ENCODE measurements at places on chromosomes 5 and 9. TPM values are rescaled to one million over a fixed set of nuclear protein-coding genes. Genes with fewer than 3 reads are reported as not detected.

GRCh38 chr9:86353655-86354010 is 577 bp downstream of the TUT7 start:
- DNase-seq: peak; percentile 34

DNA sequence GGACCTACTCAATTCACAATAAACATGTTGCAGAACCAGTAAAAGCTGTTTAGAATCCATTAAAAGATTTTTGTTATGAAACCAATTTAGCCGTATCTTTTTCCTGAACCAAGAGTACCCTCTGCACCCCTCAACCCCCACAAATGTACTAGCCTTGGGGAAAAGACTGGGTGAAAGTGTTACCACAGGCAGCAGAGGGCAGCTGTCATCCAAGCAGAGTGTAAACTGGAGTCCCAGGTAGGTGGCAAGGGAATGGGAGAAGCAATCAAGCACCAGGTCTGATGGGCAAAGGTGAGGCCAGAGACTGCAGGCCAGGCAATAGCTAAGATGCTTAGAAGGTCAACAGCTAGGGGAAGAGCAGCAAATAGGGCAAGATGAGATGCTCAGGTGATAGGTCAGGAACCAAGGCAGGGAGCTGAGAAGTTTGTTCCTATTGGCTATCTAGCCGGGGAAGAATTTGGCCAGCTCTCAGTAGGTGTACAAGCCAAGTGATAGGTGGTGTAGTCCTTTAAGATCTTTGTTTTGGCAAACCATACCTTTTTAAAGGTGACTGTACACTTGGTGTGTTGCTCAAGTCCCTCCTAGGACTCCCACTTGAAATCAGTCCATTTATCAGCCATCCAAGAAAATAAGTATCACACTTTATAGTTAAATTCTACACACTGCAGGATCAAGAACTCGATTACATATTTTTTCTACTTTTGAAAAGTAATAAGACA is 77.8 kb upstream of the CCDC112 start:
- DNase-seq: peak; percentile 62

Gene GKAP1
- 5.9 TPM for total RNA-seq

Gene DAPK1
- total RNA-seq: 166 TPM

Gene PCDHB7
- 0.37 TPM for total RNA-seq

Gene SLC46A2
- not detected for total RNA-seq

DNA sequence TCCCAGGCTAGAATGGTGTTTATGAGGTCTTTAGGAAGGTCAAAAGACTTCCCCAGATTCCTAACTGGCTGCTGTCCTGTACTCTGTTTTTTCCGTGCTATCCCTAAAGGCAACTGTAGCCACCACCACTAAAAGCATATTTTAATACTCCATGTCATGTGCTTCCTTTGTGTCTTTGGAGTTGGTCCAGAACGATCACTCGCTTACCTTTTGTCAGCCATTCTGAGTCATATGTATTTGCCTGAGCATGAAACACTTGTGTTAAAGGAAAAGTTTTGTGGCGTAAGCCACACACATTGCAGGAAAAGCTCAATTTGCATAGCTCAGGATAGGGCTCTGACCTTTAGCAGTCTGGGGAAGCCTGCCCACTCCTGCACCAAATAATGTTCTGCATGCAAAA is 299.6 kb downstream of the NTRK2 start:
- DNase-seq: no peak

DNA sequence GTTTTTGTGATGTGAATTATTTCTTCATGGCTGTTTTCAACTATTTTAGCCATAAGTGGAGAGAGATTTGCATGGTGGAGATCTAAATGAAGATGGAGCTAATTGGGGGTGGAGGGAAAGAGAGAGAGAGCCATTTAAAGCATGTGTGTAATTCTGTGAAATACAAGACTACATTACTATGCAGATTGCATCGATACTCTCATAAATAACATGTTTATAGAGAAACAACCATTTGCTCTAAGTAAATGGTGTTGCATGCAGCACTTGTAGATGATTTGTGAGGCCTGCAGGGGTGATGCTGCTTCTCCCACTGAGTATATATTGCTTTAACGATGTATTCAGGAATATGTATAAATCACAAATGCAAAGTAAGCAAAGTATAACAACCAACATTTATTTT is 270.2 kb upstream of the RIOK2 start:
- no peak for DNase-seq

- no peak for DNase-seq
These were observed 414.2 kb downstream of the SH3GL2 start for GRCh38 chr9:17993024-17993423.

DNA sequence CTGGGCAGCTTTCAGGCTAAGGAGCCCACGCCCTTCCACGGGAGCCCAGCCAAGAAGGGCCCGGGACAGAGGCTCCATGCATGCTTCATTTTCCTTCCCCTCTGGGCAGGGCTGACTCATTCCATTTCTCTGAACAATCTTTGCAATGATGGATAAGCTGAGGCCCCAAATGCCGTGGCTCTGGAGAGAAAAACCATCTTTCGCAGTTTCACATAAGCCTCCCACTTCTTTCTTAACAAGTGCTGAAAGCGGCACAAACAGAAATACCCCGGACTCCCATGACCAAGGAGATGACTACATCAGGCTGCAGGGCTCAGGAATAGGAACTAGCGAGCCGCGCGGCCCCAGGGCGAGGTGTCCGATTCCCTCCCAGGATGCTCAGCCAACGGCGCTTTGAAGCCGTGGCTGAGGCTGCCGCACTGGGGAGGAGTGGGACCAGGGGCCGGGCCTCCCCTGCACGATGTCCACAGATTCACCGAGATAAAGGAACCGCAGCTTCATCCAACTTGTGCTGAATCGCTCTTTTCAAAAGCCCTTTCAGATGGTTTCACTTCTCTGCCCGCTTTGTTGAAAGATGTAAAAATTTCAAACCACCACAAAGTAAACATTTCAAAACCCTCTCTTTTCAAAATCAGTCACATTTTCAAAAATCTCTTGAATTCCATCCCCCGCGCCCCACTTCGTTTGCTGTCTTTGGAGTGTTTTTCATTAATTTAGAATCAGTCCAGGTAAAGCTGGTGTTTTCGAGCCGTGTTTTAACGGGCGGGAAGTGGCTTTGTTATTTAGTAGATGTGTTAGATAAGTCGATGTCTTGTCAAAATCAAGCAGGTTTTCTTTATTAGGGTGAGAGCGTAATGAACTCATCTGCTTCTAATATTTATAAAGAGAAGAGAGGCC is 96.5 kb upstream of the LMX1B start:
- peak; percentile 13 for DNase-seq

DNA sequence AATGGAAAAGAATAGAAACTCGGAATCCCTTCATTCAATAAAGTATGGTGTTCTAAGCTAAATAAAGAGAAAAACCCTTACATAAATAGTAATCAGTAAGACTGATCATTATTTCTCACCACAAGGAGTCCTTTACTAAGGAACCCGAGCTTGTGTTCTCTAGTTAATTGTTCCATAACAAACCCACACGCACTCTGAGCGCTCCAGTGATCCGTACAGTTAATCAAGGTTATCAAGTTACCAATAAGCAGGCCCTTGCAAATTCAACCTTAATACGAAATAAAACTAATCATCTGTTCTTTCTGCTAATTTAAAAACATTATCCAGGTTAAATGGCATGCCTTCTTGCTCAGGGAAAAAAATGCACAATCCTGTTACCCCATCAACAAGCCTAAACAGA is 224.4 kb downstream of the FRMD3 start:
- DNase-seq: no peak

DNA sequence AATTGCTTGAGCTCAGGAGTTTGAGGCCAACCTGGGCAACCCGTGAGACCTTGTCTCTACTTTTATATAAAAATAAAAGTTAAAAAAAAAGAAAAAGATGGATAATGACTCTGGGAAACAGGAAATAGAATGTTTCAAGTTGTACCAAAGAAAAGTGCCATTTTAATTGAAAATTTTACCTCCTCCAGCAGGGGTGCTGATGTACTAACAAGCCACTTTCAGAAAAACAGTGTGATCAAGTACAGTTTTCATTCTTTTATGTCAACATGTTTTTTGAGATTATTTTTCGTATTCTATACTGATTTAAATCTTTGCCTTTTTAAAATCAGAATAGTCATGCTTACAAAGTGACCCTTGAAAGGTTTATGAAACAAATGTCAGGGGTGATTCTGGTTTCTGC is 30.8 kb downstream of the F2R start:
- no peak for DNase-seq

Data from Calu3 (cell line).